ENCODE measurements at places on chromosomes 6 and 20.

DNA sequence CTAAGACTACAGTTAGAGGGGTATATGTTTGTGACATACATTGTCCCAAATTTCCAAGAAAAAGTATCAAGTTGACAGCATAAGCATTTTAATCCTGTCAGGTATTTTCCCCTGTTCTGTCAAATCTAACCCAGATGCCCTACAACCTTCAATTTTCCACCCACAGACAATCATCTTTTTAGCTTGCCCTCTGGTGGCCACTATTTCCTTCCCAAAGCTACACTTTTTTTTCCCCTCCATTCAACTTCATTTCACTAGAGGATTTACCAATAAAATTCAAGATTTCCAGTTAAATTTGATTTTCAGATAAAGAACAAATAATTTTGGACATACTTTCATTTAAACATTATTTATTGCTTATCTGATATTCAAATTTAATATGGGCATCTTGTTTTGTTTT, 286.6 kb downstream of the TENT5A start:
- no peak for DNase-seq

GRCh38 chr20:50838707-50839385, 44.0 kb downstream of the BCAS4 start:
- DNase-seq = no peak

DNA sequence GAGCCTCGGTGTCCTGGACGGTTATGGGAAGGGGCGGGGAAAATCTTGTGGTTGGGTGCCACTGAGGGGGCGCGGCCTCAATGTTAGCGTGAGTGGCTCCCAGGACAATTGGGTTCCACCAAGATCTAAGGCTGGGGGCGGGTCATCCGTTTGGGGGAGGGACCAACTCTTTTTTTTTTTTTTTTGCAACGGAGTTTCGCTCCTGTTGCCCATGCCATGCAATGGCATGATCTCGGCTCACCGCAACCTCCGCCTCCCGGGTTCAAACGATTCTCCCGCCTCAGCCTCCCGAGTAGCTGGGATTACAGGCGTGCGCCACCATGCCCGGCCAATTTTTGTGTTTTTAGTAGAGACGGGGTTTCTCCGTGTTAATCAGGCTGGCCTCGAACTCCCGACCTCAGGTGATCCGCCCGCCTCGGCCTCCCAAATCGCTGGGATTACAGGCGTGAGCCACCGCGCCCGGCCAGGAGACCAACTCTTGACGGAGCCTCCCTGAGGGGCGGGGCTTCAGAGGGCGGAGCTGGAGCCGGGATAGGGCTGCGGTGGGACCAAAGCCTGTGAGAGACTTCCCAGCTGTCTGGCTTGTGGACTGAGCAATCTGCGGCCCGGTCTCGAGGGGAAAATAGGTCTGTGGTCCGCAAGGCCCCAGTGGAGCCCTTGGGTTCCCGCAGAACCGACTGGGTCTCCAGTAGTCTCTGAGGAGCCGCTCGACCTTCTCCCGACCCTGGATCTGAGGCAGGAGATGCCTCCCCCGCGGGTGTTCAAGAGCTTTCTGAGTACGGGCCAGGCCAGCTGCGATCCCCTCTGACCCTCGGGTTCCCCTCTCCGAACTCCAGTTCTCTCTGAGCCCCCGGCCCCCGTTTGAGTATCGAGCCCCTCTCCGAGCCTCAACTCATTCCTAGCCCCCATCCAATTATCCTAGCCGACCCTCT, 1.1 kb downstream of the SPAG4 start:
- DNase-seq = peak; percentile 59

DNA sequence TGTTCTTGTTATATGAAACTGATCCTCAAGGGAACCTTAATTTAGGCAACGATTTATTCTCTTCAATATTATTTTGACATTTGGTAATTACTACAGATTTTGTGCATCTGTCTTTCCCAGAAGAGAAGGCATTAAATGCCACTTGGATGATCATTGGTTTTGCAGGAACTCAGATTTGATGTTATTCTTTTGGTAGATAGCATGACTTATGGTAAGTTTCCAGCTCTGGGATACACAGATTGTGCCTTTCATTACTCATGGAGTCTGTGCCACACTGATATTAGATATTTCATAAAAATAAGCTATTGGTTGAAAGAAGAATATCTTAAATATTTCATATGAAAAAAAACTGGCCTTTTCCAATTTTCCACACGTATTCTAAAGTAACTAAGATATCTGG, 120.1 kb downstream of the AIG1 start:
- DNase-seq = no peak

GRCh38 chr6:44073612-44074438, 53.4 kb downstream of the MRPL14 start:
- DNase-seq = no peak

GRCh38 chr6:41200296-41200900, 551 bp downstream of the TREML2 start:
- no peak for DNase-seq

DNA sequence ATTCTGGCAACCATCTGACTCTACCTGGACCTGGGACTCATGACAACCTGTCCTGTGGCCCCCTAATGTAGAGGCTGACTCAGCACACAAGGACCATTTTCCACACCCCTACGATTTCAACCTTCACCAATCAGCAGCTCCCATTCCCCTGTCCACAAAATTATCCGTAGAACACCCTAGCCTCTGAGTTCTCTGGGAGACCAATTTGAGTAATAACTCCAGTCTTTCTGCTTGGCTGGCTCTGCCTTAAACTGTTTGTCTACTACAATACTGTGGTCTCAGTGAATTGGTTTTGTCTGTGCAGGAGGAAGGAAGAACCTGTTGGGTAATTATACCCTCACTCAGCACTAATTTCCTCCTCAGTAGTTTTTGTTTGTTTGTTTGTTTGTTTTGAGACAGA, 99.3 kb upstream of the MRPS10 start:
- no peak for DNase-seq

DNA sequence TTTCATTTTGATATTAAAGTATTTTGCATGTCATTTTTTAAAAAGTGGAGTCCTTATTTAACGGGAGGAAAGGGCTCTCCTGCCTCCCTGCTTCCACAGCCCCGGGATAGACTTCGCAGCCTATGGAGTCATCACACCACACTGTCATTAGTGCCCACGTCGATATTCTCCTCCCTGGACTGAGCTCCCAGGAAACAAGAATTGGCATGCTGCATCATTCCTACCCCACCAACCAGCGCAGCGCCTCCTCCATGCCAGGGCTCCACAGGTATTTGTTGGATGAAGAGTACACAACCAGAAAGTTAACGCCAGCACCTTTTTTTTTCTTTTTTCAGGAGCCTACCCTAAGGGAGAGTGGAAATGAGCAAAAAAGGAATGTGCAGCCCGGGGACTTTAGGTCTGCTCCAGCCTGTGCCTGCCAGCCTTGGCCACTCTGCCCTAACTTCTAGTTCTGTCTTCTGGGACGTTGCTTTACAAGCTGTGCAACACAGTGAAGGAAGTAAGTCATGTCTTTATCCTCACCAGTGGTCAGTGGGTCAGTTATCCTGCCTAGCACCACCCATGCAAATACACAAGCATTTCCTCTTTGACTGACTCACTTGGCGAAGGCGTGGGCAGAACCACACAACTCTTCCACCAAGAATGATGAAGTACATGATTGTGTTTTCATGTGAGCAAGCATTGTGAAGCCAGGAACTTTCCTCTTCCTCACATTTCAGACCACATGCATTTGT, 180.7 kb upstream of the UST start:
- peak; percentile 78 for DNase-seq

- no peak for DNase-seq
These were observed 18.1 kb upstream of the TRIM27 start for GRCh38 chr6:28941684-28942448.

GRCh38 chr6:159728531-159728964, 1.2 kb downstream of the WTAP start:
- no peak for DNase-seq

GRCh38 chr6:3643921-3644738, 107.4 kb downstream of the PXDC1 start:
- DNase-seq = no peak

DNA sequence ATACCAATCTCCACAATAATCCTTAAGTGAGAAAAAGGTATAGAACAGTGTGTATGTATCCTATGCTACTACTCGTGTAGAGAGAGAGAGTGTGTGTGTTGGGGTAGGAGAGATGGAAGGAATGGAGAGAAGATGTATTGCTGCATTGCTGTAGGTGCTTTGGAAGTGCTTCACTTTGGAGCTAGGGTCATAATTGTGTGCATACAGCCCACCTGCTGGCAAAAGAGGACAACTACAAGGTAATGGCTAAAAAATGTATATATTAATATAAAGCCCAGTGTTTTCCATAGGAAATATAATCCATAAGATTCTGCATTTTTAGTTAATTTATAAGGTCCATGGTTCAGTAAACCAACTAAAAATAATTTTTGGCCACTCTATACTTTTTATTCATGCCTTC, 36.1 kb downstream of the SERAC1 start:
- DNase-seq = no peak

DNA sequence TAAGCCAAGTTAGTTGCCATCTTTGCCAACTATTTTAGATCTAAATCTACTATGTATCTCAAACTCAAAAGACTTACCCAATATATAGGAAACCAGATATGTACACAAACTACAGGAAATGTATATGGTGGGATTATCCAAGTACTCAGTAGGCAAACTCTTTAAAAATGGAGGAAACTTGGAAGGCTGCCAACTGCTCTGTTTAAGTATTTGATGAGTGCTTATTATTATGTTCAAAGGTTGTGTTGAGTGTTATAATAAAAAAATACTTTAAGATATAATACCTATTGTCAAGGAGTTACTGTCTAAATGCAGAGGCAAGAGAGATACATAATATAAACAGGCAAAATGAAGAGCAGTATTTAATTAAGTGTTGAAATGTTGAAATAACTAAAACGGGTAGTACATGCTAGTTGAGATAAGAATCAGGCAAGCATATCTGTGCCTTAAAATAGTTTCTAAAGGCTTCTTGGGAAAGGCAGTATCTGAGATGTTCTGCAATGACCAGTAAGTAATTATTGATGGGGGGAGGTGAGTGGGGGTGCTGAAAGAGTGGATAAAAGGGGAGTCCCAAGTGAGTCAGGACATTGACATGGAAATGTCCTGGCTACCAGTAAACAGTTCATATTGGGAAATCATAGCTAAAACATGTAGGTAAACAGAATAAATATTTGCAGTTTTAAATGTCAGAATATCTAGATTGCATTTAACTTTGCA, 6.5 kb upstream of the DST start:
- no peak for DNase-seq

Data from ascending aorta (tissue), 2 donors.